Epithelial cell of proximal tubule (primary cell): ENCODE measurements at places on chromosomes 5 and 9. TPM values are rescaled to one million over a fixed set of nuclear protein-coding genes. Genes with fewer than 3 reads are reported as not detected.

DNA sequence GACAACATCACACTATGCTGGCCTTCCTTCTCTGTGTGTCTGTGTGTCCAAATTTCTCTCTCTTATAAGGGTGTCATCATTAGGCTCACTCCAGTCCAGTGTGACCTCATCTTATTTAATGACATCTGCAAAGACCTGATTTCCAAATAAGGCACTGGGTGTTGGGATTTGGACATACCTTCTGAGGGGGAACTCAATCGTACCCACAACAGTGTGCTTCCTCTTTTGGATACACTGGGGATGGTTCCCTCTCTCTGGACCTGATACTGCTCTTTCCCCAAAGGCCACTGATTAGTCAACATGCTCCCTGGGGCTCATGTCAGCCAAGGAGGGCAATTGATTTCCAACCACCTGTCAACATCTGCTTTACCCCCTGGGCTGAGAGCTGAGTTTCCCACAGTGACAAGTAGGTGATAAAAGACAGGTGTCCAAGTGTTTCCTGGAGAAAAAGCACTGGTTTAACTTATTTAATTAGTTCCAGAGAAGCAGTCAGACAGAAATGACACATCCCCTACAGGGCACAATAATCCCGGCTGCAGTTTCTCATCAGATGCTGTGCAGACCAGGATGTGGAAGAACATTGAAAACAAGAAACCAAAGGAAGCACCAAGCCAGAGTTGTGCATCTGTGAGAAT lies 17.8 kb upstream of the CEP72 start:
- no peak for DNase-seq

- DNase-seq, result no peak
Observed at GRCh38 chr5:119453040-119453373, 710 bp downstream of the HSD17B4 start.

- DNase-seq, result no peak
Observed at GRCh38 chr9:133683586-133684120, 47.5 kb downstream of the DBH start.

GRCh38 chr5:125137535-125137934 lies 391.1 kb upstream of the ZNF608 start:
- peak; percentile 85 for DNase-seq

- no peak for DNase-seq
Observed at GRCh38 chr5:132472431-132472830, 18.1 kb downstream of the IRF1 start.

DNA sequence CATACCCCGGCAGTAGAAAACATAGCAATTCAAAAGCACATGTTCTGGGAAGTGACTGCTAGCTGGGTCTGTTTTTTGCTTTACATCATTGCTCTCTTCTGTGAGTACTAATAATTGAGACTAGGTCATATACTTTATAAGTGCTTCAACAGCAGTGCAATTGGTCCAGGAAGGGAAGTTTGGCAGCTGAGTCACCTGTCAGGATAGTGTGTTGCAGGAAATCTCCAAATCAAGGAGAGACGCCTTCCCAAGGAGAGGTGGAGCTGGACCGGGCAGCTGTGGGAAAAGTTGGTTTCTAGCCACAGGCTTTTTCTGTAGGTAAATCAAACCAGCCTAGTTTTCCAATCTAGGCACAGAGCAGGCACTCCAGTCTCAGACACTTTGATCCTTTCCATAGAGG lies 330.1 kb downstream of the ENC1 start:
- no peak for DNase-seq

DNA sequence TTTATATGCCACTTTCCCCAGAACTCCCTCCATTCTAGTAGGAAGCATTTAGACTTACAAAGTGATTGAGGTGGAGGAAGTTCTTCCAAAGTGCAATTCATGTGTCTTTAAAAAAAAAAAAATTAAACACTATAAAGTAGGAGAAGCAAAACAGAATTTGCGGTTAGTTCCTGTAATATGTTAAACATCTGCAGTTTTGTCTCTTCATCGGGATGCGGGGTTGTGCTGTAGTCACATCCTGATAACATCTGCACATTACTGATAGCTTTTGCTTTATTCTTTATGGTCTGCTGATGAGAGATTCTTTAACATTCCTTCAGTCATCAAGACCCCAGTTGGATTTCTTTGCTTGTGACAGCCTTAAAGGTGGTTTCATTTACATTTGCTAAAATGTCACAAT lies 694.3 kb downstream of the NR2F1-AS1 start:
- no peak for DNase-seq

DNA sequence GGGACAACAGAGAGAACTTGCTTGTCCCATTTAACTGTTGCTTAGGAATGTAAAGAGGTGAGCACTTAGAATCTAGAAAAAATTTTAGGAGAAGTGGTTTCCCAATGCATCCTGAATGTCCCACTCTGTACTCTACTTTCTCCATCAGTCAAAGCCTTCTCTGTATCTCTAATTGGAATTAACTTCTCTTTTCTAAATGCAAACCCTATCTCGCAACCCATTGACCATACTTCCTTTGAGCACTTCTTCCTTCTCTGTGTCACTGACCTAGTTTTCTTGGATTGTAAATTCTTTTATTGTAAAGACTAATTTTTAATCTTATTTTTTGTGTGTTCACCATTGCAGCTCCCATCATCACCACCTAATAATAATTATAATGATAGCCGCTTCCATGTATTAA lies 33.3 kb downstream of the ADRB2 start:
- DNase-seq, result no peak

DNA sequence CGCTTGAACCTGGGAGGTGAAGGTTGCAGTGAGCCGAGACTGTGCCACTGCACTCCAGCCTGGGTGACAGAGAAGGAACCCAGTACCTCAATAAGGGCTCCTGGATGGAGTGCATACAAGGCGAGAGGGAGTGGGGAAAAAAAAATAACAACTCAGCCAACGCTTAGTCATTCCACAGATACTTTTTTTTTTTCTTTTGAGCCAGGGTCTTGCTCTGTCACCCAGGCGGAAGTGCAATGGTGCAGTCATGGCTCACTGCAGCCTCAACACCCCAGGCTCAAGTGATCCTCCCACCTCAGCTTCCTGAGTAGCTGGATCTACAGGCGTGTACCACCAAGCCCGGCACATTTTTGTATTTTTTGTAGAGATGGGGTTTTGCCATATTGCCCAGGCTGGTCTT lies 59.5 kb upstream of the GGTA1 start:
- DNase-seq, result no peak

GRCh38 chr5:85681871-85682270 lies 935.9 kb upstream of the COX7C start:
- no peak for DNase-seq

GRCh38 chr5:68215898-68216244 lies 315 bp downstream of the PIK3R1 start:
- DNase-seq, result no peak

GRCh38 chr9:68872026-68872501 lies 141.8 kb downstream of the PRKACG start:
- DNase-seq, result no peak

Gene FBP1
- total RNA-seq, result 1.6 and 2.9 TPM in 2 replicates

Gene BTNL3
- total RNA-seq, result not detected in 2 replicates

Gene SH3PXD2B
- total RNA-seq, result 23.7 and 25.6 TPM in 2 replicates

Gene CCDC180
- 0.29 and 0.75 TPM in 2 replicates for total RNA-seq

Gene MRPL41
- 110 and 125 TPM in 2 replicates for total RNA-seq

Gene MAMDC2
- total RNA-seq, result 5.5 and 6.6 TPM in 2 replicates

Gene CTNNA1
- total RNA-seq, result 331 and 392 TPM in 2 replicates

Gene GALNT12
- 8.8 and 19.5 TPM in 2 replicates for total RNA-seq

Gene GABRA6
- not detected in 2 replicates for total RNA-seq
